ENCODE measurements at places on chromosomes 2 and 18.

- no peak for DNase-seq
Observed at GRCh38 chr2:226118471-226119429, 680.9 kb downstream of the IRS1 start.

GRCh38 chr2:11559066-11559785 lies 25.4 kb downstream of the GREB1 start:
- no peak for DNase-seq

DNA sequence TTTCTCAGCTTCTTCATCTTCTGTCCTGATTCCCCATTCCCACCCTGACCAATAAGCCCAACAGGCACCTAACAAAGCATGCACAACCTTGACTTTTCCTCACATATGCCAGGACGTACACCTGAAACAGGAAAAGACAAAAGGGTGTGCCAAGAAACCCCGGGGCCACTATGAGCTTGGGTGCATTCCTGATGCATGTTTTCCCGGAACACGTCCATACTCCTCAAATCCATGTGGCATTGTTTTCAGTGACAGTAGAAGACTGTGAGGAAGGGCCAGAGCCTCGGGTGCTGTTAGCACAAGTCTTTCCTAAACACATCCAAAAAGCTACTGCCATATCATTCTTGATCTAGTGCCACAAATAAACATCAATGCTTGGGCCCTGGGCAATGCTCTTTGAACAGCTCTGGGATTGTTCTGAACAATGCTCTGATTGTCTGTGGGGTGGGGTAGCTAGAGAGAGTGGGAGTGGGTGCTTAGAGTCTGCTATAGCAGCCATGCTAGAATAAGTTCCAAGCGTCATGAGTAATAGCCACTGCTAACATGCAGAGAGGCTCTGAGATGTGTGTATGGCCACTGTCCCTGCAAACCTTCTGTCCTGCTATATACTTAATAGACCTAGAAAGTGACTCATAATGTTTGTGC lies 181.7 kb upstream of the CRIM1 start:
- DNase-seq: no peak

DNA sequence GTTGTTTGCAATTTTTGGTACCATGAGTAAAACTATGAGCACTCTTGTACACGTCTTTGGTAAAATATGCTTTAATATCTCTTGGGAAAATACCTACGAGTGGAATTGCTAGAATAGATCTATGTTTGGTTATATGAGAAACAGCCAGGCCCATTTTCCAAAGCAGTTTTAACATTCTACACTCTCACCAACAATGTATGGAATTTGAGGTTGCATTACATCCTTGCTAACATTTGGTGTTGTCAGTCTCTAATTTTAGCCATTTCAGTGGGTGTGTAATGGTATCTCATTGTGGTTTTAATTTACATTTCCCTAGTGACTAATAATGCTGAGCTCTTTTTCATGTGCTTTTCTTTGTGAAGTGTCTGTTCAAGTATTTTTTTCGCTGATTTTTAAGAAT lies 118.9 kb upstream of the TCF4 start:
- no peak for DNase-seq

GRCh38 chr2:205680067-205680466 lies 2.2 kb upstream of the NRP2 start:
- peak; percentile 57 for DNase-seq

All from stimulated activated CD4-positive, alpha-beta T cell treated with anti-CD3 and anti-CD28 coated beads, Interleukin-4, amount 100 ng/mL, for 24 hours (primary cell).